ENCODE measurements at places on chromosomes 3 and 15.

DNA sequence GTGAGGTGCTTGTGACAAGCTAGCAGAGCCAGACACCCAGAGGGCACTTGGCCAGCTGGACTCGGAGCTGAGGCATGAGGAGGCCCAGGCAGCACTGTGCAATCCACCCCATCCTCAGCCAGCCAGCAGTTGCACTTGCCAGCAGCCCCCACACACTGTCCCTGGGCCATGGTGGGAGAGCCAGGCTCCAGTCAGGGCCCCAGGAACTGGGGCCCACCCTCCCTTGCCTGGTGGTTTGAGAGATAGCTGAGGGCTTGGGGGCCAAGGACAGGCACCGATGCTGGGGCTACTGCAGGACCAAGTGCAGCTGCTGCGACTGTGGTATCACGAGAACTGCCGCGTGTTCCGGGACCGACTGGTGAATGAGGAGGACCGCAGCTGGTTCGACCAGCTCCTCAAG, 63.5 kb downstream of the DNAH1 start:
- DNase-seq: no peak

DNA sequence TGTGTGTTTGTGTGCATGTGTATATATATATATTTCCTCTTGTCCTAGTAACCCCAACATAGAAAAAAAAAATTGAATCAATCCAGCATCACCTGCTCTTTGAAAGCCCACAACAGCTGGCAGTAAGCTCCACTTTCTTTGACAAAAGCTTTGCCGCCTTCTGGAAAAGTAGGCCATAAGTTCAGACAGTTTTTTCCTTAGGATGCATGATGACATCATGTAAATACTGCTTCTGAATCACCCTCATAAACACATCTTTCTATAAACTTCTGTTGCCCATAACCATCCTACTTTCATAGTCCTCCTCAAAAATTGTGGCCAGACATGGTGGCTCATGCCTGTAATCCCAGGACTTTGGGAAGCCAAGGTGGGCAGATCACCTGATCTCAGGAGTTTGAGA, 67.4 kb downstream of the CSNK1G1 start:
- DNase-seq: no peak

DNA sequence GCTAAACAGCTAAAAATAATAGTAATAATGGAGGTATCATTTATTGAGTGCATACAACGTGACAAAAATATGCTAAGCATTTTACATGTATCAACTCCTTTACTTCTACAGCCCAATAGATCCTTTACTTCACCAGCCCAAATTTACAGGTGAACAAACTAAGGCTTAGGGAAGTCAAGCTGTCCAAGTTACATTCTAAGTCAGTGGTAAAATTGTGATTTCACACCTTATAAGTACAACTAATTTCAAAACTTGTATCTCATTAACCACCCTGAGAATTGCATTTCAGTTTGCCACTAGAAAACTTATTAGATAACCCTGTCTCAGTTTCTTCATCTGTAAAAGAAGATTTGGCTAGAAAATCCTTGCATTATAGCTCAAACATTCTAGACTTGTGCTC, 10.7 kb downstream of the SLC33A1 start:
- no peak for DNase-seq

DNA sequence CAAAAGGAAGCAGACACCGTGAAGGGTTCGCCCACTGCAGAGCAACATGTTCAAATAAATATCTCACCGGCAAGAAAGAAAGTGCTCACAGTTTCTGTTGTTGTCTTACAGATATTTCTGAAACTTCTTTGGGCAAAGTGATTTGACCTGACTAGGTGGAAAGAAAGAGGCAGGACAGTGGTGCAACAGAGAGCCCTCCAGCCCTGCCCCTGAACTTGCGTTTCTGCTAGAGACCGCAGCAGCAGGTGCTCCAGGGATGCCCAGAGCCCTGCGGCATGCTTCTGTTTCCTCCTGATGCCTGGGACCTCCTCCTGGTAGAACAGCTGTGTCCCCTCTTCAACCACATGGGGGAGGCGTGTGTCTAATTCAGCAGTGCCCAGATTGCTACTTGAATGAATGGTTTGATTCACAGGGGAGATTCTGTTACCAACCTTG, 123.4 kb downstream of the ATP10A start:
- DNase-seq: no peak

- no peak for DNase-seq
These were observed 4.6 kb downstream of the PPM1M start for GRCh38 chr3:52250122-52250521.

- no peak for DNase-seq
These were observed 34.3 kb downstream of the PRR23E start for GRCh38 chr3:127226946-127227842.

DNA sequence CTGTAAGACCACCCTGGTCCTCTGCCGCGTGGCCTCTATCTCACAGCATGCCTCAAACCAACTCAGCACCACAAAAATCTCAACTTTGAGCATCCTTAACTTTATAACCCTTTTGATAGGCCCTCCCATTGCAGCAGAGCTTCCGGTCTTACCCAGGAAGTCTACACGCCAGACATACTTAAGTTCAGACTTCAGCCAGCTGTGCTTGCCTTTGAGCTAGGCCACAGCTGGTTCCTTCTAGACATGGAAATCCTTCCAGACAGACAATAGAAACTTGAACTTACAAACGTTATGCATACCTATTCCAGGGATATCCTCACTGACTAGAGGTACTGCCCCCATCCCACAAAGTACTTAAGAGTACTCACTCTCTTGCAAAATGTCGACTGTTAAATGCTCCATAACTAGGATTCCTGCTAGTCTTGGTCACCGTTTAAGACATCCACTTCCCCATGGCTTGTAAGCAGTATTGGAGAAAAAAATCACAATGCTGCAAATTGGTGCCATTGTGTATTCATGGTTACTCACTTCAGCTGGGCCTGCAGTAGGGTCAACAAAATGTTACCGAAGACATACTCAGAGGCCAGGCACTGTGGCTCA, 183.5 kb downstream of the TBL1XR1 start:
- no peak for DNase-seq

- DNase-seq: no peak
These were observed 110.0 kb downstream of the KCNAB1 start for GRCh38 chr3:156230278-156230900.

DNA sequence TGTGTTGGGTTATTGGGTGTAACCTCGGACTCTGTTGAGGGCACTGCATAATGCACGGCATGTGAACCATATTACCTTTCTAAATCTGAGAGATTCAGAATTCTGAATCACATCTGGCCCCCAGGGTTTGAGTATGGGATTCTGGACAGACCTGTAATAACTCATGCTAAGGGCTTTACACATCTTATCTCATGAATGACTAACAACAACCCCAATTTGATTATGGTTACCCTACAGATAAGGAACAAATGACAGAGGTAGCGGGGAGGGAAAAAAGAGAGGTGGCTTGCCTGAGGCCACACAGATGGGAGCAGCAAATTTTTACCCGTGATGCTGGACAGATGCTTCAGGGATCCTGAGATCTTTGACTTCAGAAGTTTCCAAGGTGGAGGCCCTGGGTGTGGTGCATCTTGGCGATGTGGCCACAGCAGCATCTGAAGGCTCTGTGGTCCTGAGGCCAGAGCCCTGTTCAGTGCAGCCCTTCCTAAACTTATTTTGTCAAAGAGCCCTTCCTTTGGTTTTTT, 43.8 kb downstream of the POMGNT2 start:
- DNase-seq: peak; percentile 2

DNA sequence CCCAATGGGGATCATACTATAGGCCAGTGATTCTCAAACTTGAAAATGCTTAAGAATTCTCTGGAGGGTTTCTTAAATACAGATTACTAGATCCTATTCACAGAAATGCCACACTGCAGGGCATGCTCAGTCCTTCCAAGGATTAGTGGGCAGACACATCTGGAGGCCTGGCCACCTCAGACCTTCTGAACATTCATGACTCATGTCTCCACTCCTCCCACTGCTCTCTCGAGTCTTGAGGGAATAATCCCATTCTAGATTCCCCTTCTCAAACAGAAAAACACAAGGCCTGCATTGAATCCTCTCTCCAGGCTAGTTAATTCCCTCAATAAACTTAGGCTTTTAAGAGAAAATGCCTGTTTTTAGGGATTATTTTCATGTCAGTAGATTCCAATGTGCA, 22.1 kb downstream of the ZNF621 start:
- DNase-seq: no peak

GRCh38 chr3:170531657-170532335, 54.1 kb downstream of the SLC7A14 start:
- no peak for DNase-seq

DNA sequence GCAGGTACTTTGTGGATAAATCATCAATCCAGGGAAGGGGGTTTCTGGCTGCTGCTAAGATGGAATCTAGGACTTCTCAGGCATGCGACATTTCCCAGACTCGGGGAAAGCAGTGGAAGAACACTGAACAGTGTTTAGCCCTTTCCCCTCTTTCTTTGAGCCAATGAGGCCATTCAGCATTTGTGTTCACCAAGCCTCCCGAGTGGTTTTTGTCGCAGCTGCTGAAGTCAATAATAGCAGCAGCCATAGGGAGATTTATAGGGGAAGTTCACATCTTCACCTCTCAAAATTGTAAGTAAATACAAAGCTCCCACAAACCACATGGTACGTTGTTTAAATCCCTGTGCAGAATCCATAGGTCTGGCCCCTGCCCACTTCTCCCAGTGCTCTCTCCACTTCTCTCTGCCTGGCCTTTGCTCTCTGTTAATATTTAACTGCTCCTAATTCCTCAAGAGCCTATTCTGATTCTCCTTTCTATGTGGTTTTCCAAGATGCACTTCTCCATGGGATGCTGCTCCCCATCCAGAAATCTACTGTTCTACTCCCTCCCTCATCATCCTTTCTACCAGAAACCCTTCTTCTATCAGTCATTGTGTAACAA, 230.7 kb downstream of the SHQ1 start:
- no peak for DNase-seq

GRCh38 chr15:63970621-63971426, 75.5 kb downstream of the DAPK2 start:
- DNase-seq: peak; percentile 34

DNA sequence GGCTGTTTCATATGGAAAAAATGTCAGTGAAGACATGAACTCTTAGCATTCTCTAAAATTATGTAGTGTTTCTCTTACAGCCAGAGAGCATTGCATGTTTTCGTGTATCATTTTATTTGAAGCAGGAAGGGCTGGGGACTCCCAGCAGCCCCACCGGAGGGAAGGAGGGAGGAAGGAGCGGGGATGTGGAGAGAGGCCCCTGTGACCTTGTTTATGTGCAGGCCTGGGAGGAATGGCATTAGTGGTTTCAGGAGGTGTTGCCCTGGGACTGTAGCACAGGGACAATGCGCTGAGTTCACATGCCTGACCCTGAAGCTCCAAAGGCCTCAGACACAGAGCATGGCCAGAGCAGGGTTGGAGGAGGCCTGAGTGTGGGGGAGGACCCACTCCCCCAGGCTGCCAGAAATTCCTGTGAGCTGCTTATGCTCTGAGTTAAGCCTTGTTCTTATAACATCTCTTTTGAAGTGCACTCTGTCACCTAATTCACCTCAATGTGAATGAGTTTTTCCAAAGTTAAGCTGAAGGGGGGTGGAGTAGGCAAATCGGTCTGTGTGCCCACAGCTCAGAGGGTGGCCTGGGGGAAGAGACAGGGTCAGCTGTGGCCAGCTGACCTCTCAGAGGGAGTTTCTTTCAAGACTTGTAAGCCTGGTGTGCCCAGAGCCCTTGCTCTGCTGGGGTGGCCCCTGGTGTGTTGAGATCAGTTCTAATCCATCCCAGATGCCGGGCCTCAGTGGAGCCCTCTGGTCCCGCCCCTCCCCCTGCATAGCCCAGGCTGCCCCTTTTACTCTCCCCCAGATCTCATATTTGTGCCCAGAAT, 3.9 kb upstream of the RNU6-1 start:
- no peak for DNase-seq

DNA sequence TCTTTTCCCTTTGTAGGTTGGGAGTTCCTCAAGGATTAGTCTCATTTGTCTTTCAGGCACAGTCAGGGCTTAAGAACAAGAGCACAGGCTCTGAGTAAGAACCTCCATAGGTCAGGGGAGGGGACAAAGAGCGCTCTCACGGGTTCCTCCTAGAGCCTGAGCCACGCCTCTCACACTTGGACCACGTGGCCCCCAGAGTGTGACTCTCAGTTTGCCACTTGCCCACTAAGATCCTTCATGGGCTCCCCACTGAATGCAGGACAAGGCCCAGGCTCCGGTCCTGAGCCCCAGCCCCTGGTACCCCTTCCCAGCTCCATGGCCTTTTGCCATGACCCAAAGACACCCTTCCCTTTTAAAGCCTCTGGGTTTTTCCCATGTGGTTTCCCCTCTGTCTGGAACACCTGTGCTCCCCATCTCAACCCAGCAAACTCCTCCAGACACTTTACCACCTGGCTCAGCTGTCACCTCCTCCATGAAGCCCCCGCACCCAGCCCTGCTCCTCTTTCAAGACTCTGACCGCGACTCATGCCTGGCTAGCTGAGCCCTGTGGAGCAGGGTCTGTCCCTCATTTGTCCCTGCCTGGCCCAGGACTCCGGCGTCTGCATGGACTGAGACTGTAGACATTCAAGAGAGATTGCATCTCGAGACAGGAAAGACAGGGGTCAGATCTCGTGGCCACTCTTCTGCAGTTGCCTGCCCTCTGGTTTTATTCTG, 32.7 kb downstream of the IQSEC1 start:
- no peak for DNase-seq

DNA sequence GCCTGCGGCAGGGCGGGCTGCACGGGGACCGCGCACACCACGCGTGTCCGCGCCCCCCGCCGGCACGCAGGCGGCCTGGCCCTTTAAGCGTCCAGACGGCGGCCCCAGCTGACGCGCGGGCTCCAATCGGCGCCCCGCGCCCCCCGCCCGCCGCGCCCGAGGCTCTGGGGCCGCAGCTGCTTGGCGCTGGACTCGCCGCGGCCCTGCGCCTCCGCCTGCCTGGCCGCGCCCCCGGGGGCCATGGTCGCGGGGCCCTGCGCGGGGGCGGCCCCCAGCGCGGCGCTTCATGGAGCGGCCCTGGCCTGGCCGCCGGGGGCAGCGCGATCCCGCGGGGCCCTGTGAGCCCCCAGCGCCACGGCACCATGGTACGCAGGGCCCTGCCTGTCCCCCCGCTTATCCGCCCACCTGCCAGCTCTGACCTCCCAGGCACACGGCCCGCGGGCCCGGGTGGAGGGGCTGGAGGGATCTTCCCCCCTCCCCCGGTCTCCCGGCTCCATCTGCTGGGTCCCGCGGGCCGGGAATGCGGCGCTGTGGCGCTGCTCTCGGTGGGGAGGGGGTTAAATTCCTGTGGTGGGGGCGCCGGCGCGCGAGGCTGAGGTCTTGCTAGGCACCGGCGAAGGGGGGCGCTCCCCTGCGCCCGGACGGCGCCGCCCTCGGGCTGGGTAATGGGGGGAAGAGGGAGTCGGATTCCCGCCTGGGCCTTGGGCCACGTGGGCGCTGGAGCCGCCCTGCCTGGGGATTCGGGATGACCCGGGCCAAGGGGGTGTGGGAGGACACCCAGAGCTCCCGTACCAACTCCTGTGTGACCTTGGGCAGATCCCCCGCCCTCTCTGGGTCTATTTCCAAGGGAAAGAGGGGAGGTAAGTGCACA, 1.1 kb downstream of the ZBTB47 start:
- peak; percentile 57 for DNase-seq

- no peak for DNase-seq
These were observed 3.7 kb downstream of the MDFIC2 start for GRCh38 chr3:70308760-70309159.

GRCh38 chr3:81095956-81096355, 665.5 kb downstream of the GBE1 start:
- DNase-seq: no peak

Measured in left lobe of liver (tissue), 2 donors.